ENCODE measurements at places on chromosomes 5 and 9.

DNA sequence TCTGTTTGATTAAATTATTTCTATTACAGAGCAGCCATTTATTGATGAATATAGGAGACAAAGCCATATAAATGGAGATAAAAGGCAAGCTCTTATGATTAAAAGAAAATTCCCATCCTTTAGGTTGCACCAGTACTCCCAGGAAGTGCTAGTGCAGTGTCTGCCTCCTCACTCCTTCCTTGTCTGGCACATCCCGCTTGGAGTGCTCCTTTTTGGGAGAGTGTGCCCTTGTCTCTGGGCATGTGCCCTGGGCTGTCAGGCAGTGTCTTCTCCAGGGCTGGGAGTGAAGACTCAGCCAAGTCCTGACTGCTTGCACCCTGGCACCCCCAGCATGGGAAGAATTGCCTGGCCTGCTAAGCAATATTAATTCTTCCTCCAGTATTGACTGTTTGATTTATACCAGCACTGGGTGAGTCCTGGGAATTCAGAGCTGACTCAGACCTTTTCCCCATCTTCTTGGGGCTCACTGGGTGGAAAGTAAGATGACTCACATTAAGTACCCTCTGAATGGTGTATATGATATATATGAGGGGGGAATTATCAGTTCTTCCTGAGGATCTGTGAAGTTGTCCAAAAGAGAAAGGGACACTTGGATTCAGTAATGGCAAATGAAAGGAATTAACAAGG, 62.1 kb downstream of the ZSWIM6 start:
- no peak for DNase-seq

DNA sequence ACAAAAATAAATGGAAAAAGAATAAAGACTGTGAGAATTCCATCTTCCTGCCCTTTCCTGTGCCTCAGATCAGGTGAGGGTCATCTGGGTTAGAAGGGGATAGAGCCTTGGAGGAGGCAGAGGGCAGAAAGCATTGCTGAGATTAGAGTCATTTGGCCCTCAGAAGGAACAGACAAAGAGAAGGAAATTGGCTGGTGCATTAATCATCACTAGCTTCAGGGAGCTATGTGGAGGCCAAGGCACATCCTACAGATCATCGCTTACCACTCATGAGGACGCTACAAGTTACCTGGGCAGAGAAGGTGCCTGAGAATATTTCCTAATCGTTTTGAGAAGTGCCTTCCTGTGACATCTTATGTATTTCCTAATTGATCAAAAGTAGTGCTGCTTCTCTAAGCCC, 74.5 kb downstream of the C7 start:
- no peak for DNase-seq

GRCh38 chr5:115579747-115580173, 22.5 kb downstream of the TICAM2 start:
- no peak for DNase-seq

DNA sequence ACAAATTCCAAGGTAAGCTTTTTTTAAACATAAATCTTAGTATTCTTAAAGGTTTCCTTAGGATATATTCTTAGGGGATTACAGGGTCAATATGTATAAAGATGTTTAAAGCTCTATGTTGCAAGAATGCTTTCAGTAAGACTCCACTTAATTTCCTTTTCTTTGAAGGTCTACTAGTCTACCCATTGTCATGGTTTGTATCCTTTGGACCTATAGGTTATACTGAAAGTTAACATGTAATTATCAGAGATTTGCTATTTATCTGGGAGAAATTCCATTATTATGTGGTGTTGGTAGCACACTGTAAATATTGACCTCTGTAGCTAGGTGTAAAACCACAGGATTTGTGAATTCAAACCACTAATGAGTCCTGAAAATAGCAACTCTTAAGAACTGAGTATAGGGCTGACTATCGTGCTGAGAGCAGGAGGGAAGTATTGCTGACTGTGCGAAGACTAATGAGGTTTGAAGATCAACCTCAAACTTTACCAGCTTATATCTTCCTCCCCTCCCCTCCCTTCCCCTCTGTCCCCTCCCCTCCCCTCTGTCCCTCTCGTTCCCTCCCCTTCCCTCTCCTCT, 85.6 kb downstream of the GADD45G start:
- no peak for DNase-seq

GRCh38 chr9:114112325-114112724, 13.2 kb upstream of the KIF12 start:
- no peak for DNase-seq

DNA sequence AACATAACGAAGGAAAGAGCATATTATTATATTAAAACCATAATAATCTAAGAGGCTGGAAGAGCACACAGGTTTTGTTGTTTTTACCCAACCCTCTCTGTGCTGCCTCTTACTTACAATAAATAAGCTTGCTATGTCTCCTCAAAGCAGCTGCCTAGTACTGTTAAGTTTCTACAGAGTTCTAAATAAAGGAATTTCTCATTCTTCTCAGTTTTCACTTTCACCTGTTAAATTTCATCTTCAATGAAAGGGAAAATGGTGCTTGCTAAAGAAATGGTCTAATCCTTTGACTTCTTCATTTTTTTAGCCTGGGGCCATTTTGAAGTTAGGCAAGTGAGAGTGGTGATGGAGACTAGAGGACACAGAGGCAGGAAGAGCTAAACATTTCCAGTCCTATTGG, 396.1 kb downstream of the MAN2A1 start:
- DNase-seq: no peak

DNA sequence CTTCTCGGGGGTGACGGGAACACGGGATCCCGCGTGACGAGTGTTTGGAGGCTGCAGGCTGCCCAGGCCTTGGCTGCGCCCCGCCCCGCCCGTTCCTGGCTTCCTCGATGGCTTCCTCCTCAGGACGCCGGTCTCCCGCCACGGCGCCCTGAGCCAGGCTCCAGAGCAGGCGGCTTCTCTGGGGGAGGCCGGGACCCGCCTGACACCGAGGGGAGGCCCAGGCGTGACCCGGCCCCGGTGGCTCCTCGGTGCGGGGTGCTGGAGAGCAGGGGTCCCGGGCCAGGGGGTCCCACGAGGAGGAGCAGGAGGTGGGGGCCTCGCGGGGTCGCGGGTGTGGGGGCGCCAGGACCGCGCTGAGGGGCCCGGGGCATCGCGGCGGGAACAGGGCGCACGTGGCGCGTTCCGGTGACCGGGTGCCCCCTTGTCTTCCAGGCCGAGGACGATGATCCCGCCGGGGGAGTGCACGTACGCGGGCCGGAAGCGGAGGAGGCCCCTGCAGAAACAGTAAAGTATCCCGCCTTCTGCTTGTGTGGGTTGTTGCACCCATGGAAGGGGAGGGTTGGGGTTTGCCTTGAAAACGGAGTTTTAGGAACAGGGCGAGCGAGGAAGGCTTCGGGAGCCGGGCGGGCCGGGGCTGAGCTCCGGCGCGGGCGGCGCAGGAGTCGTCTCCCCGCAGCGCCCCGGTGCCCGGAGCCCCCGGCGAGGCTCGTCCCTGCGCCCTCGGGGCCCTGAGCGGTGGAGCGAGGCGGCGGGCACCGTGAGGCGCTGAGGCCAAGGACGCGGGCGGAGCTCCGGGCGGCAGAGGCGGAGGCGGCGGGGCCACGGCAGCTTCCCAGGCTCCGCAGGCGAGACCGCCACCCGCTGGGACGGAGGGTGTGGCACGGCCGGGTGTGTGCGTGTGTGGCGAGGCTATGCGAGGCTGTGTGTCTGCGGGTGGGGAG, 22.2 kb downstream of the AHRR start:
- peak; percentile 71 for DNase-seq

DNA sequence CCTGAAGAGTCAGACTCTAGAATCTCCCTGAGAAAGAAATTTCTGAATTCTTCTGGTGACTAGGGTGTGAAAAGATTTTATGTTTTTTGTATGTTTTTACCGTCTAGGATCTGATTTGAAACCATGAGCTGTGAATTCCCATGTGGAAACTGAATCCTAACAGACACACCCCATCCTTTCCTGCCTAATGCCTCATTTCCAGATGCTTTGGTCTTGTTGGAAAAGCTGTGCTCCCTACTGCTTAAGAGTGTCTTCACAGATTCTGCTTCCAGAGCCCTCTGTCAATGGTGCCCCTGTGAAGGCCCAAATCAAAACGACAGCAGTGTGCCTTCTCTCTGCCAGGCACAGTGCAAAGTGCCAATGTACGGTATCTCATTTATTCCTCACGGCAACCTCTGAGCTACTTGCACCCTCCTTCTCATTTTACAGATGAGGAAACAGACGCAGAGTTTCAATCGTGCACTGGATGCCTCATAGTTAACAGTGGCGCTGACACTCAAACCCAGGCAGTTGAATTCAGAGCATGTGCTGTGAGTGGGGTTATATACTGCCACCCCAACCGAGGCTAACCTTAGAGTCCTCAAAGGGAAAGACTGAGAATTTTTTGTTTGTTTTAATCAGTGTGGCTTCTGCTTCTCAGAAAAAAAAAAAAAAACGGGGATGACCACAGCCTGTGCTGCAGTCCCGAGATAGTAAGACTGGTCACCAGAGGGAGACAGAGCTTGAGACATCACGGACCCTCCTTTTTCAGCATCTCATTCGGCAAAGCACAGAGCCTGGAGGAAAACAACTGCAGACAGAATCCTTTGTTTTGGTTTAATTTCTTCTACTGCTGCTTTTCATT, 188.4 kb downstream of the SNCAIP start:
- DNase-seq: no peak

GRCh38 chr5:134536876-134537275, 11.4 kb downstream of the JADE2 start:
- no peak for DNase-seq

DNA sequence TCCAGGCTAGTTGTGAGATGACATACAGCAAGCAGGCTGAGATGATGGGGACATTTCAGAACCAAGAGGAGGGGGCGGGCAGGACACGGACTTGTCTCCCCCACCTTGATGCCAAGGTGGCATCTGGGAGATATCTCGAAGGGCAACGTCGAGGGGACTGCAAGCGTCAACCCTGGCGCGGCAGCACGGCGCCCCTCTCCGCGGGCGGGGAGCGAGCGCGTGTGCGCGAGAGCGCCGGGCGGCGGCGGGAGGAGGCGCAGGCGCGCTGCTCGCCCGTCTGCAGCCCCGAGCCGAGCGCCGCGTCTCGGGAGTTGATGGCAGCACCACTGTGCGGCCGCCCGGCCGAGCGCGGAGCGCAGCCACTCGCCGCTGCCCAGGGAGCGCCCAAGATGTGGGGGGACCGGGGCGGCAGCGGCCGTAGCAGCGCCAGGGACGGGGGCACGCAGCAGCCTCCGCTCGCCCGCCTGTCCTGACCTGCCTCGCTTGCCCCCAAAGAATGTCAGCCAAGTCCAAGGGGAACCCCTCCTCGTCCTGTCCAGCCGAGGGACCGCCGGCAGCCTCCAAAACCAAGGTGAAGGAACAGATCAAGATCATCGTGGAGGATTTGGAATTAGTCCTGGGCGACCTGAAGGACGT, at the start of gene PRR16:
Gene PRR16, plus strand, starts transcription at position 310 of the 636 bp plus-strand sequence.
- peak; percentile 86 for DNase-seq

DNA sequence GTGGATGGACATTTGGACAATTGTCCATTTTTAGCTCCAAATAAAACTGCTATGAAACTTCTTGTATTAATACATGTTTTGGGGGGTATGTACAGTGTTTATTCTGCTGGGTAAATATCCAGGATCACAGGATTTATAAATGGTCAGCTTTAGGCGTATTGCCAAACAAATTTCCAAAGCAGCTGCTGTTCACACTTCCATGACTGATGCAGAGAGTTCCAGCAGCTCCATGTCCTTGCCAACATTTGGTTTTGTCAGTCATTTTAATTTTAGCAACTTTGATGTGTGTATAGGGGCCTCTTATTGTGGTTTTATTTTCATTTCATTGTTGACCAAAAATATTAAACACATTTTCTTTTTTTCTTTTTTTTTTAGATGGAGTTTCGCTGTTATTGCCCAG, 9.8 kb upstream of the SUSD1 start:
- DNase-seq: no peak

DNA sequence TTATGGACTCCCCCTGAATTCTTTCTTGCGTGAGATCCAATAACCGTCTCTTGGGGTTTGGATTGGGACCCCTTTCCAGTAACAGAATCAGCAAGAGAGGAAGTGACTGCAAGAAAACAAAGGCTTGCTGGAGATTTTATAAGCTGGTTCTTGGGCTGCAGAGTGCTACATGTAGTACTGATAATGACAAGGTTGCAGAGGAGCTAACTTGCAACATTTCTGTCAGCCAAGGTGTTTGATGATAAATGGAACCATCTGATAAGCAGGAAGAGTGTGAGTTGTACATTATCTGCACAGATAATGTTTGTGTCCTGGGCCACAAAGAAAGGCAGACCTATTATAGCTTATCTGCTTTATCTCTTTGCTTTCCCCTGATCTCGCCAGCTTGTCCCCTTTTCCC, 37.1 kb downstream of the DNAJB5 start:
- no peak for DNase-seq

DNA sequence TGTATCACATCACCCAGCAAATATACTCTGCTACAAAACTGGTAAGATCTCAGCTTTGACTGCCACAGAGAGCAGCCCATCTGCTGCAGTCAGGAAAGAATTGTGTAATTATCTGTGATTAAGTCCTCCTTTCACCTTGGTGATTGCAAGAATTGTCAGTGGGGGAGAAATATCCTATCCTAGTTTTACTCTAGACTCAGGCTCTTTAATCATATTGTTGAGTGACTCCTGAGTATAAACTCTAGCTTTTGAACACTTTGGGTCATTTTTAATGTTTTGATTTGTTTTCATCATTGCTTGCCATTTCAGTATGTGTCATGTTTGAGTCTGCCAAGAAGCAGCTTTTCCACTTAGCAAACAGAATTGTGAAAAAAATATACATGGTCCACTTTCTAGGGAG, 32.1 kb downstream of the VCAN start:
- DNase-seq: no peak

- DNase-seq: no peak
Observed at GRCh38 chr5:40603378-40603777, 76.3 kb upstream of the PTGER4 start.

DNA sequence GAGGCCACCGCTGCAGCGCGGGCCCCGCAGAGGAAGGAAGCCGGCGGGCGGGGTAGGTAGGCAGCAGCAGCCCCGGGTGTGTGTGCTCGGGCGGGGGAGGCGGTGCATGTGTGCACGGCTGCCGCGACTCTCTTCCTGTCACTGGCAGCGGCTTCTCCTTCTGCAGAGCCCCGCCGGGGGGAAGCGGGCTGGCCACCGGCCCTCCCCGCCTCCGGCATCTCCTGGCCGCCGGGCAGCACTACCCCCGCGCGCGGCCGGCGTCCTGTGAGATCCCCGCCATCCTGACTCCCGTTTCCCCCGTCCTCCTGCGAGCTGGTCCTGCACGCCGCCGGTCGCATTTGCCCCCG, 315 bp downstream of the PIK3R1 start:
- no peak for DNase-seq

Data from left ventricle myocardium superior (tissue), 1 donor.